ENCODE measurements at places on chromosomes 11 and 22.

- no peak for DNase-seq
These were observed 54.8 kb downstream of the DENND5A start for GRCh38 chr11:9210224-9210921.

GRCh38 chr11:134585666-134586610 lies 173.9 kb upstream of the B3GAT1 start:
- DNase-seq: no peak

DNA sequence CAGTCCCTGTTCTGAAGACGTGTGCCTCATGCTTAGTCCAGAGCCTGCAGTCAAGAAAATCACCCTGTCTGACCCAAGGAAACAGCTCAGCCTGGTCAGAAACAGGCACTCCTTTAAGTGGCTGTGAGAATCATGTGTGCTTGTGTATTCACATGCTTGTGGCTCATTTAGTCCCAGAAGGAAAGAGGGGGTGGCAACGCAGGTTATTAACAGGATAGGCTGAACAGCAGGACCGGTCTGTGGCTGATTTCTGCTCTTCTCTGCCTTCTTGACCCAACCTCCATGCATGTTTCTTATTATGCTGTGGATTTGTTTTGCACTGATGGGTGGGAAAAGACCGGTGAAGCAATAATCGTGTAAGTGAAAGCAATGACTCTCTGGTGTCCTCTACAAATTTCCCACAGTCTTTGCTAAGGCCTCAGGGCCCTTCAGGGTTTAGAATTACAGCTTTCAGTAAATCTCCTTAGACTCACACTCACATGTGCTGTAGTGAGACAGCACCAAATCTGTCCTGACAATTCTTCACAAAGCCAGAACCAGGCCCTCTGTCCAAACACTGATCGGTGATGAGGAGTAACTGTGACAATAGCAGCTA lies 288.1 kb downstream of the ETS1 start:
- DNase-seq: no peak

DNA sequence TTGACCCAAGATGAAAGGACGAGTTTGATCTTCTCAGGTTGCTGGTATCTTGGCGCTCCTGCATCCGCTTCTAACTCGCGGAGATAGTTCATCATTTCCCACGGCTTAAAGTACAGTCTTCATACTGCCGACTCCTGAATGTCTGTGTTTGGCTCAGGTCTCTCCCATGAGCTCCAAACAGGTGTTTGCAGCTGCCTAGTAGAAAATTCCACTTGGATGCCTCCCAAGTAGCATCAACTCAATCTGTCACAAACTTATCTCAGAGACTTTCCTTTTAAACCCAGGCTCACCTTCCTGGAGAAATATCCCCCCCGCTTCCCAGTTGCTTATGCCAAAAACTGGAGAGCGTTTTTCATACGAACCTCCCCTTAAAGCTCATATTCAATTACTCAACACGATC lies 986.5 kb downstream of the TBC1D22A start:
- DNase-seq: no peak

- DNase-seq: no peak
These were observed 740.9 kb downstream of the METTL15 start for GRCh38 chr11:28849053-28849452.

DNA sequence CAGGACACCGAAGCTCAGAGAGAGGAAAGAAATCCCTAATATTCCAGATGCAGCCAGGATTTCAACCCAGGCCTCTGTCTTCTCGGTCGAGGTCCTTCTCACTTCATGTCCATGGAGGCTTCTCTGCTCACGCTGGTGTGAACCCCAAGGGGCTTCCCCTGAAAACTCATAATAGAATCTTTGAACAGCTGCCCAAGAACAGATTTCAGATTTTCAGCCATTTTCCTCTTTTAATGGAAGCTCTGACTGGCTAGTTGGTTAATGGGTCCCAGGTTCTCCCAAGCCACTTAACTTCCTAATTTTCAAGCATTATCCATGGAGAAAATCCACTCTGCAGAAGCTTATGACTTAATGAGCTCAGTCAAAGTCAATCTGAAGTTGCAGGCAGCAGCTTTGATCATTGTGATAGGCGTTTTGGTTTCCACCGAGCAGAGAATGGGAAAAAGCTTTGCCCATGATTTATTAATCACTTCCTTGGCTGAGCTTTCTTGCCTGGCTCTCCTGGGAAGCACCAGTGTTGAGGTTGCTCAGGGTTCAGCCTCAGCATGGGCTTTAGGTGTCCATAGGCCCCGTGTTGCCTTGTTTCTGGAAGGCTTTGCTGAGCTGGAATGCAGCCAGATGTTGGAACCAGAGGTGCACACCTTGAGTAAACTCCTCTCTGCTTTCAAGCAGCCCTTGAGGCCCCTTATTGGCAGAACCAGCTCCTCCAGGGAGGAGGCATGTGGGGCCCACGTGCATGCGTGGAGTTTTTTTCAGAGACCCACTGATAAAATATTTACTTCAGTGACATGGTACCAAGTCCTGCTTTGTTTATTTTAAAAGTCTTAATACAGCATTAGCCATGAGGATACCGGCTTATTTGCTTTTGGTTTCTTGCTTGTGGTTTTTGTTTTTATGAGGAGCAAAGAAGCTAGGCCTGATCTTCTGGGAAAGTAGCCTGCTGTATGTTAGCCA lies 25.5 kb downstream of the LDLRAD3 start:
- DNase-seq: no peak

GRCh38 chr11:32704775-32705174 lies 89.7 kb downstream of the CCDC73 start:
- no peak for DNase-seq

DNA sequence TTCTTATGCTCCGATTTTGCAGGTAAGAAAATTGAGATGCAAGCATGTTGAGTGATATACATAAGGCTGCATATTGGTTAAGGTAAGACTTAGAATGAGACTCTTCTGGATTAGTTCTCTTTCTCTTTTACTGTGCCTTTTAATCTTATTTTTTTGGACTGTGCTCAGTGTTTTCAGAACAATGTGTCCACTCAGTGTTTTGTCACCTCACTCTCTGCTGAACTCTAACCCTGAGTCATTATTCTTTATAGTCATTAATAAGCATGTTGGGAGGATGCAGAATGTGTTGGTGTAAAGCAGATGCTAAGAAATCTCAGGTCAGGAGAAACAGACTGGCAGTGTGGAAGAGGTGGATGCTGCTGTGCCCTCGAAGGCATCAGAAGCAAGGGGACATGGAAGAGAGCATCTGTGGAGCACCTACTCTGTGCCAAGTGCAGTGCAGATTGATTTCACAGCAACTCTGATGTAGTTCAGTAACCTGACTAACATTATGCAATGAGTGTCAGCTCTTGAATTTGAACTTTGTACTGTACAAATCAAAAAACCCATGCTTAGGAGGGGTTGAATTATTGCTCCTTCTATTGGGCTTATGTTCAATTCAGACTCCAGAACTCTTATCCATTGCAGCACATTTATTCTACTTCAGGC lies 80.7 kb upstream of the LARGE1 start:
- DNase-seq: no peak

GRCh38 chr11:67285541-67286498 lies 3.3 kb upstream of the ANKRD13D start:
- DNase-seq: no peak

- DNase-seq: no peak
These were observed 14.3 kb downstream of the CD44 start for GRCh38 chr11:35153280-35153679.

GRCh38 chr11:17221968-17222367 lies 14.2 kb upstream of the PIK3C2A start:
- no peak for DNase-seq

DNA sequence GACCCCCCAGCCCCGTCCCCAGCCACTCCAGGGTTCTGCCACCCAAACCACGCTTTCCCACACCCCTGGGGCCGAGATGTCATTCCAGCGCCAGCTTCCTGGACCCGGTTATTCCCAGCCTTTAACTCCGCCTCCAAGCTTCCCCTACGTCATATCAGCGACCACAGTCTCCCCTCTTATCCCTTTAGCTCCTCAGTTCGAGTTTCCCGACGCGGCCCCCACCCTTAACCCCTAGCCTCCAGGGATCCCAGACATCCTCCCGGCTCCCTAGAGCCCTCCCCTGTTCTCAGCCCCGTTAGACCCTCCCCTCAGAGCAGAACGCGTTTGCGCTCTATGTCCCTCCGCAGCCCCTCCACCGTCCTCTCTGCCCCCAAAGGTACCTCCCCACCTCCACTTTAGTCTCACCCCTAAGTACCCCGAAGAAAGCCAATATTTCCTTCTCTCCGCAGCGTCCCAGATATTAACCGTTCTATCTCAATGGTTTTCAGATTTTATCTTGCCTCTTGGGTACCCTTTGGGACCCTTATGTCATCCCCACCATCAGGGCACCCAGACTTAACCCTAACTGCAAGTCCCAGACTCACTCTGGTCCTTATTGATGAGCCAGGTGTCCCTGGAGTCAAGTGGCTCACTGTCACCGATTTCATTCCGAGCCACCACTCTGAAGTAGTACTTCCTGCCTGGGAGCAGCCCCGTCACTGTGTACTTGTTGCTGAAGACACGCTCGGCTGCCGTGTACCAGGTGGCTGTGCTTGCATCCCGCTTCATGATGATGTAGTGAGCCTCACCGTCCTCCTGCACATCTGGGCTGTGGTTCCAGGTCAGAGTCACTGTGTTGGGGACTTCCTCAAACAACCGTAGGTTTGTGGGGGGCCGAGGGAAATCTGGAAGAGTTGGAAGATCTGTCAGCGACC lies 8.0 kb downstream of the TMEM86A start:
- DNase-seq: no peak

- DNase-seq: no peak
These were observed 16.3 kb downstream of the IL2RB start for GRCh38 chr22:37133304-37134018.

DNA sequence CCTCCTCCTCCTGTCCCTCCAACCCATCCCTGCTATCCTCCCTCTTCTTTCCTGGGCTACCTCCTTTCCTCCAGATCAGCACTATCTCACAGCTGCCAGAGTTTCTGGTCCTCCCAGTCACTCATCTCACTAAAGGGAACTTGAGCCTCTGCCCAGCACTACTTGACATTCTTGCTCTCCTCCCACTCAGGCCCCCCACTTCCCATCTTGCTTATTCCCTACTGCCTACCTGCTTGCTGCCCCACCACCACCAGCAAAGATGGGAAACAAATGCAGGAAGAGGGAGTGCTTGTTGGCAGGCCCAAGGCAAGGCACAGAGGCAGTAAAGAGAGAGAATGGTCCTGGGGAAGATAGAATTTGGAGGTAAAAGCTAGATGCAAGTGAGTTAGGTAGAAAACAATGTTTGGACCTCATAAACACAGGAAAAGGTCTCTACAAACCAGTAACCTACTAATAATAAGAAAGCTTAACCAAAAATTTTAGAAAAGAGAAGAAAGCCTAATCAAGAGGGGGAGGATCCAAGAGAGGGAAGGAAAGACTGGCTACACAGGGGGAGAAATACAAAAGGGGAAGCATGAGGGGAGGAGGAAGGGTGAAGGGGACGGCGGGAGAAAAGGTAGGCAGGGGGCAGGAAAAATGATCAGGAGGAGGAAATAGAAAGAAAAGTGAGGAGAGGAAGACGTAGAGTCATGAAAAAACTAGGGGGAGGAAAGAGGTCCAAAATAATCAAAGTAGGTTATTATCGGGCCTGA lies 63.6 kb downstream of the PAK1 start:
- no peak for DNase-seq

GRCh38 chr11:120375076-120375475 lies 38.9 kb downstream of the ARHGEF12 start:
- DNase-seq: no peak

DNA sequence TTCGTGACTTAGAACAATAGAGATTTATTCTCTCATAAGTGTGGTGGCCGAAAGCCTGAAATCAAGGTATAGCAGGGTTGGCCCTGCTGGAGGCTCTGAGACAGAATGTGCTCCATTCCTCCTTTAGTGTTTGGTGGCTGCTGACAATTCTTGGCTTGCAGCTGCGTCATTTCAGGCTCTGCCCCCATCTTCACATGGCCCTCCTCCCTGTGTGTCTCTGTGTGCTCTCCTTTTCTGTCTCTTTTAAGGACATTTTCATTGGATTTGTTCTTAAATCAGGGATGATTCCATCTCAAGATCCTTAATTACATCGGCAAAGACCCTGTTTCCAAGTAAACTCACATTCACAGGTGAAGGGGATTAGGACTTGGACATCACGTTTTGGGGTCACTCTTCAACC lies 10.2 kb upstream of the APOL6 start:
- DNase-seq: no peak

DNA sequence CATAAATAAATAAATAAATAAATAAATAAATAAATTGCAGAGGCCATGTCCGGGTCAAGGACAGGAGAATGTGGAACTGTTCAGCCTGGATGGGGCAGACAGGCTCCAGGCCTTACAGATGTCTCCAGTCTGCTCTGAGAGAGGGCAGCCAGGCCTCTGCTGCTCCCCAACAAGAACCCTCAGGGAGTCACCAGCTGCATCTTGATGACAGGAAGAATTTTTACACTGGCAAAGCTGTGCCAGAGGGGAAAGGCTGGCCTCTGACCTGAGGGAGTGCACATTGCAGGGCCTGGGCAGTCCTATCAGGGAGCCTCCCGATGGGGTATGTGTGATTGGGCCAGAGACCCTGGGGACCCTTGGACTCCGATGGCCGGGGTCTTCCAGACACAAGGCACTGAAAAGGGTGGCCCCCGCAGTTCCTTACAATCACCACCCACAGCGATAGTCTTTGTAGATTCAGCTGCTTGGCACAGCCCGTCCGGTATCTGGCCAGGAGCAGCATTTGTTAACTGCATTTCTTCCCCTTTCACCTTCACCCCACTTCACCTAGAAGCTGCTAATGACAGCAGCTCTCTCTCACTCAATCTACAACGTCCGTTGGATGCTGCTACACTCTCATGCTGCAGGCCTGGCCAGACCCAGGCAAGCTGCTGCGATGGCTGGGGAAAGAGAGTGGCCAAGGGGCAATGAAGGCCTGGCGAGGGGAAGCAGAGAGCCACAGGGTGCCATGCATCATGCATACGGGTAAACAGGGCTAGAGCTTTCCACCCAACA lies 8.1 kb downstream of the MOGAT2 start:
- no peak for DNase-seq

DNA sequence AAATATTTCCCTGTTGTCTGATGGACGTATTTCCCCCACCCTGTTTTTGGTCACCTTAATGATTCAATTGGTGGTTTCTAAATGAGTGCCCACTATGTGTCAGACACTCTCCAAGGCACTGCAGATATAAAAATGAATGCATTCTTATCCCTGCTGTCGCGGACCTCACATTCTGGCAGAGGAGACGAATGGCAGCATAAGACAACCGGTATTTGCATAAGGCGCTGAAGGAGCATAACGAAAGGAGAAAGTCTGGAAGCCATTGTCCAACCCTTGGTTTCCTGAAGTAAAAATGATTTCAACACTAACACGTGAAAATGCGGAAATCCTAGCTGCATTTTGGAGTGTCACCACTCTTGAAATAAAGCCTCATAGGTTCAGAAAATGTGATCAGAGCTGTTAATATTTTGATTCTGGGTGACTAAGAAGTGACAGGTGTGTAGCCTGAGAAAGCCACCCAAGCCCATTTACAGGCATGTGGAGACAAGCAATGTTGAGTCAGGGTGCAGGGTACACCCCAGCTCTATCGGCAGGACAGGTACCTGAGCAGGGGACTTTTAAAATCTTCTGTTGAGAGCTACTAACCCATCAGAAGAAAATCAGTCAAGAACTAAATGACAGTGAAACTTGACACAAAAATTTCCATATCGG lies 10.1 kb upstream of the GAB2 start:
- DNase-seq: no peak

- no peak for DNase-seq
These were observed 675.0 kb upstream of the KIRREL3 start for GRCh38 chr11:127675581-127675980.

Measured in KG1 (cell line).